ENCODE measurements at places on chromosomes 1 and 21.

GRCh38 chr1:241022366-241022765 is 334.6 kb downstream of the RGS7 start:
- DNase-seq, result no peak

DNA sequence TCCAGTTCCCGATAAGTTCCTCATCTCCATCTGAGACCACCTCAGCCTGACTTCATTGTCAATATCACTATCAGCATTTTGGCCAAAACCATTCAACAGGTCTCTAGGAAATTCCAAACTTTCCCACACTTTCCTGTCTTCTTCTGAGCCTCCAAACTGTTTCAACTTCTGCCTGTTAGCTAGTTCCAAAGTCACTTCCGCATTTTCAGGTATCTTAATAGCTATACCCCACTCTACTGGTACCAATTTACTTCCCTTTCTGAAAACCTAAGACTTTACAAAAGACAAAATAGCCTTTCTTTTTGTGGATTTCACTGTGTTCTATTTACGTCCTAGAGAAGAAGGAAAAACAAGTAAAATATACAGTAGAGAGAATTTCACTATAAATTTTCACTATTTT is 147.0 kb upstream of the FMN2 start:
- no peak for DNase-seq

DNA sequence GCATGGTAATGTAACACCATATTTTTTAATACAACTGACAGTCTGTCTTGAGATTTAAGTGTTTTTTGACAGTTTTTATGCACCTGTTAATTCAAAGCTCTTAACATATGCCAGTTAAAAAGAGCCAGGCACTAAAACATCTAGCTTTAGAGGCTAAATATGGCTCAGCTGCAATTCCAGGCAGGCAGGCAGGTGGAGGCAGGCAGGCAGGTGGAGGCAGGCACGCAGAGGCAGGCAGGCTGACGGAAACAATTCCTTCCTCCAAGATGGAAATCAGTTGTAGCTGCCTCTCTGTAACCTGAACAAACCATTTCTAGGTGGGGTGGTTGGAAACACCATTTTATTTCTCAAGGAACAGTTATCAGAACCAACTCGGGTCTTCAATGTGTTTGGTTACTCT is 51.2 kb downstream of the GORAB start:
- DNase-seq, result no peak

DNA sequence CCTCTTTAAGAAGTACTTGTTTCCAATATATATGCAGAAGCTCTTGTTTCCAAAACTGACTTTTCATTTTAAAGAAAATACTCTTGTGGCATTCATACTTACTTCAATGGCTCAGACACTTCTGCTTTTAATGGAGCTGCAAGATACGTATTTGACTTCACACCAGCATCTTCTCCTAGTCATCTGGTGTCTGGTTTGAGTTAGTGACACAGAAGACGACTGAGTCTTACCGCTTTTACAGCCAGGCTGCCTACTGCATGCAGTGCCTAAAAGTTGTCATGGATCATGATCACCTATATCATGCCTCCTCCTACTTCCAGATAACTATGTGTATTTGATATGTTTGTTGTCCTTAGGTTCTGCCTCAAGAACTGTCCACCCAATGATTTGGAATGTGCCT is 185.9 kb downstream of the TPR start:
- DNase-seq, result no peak

DNA sequence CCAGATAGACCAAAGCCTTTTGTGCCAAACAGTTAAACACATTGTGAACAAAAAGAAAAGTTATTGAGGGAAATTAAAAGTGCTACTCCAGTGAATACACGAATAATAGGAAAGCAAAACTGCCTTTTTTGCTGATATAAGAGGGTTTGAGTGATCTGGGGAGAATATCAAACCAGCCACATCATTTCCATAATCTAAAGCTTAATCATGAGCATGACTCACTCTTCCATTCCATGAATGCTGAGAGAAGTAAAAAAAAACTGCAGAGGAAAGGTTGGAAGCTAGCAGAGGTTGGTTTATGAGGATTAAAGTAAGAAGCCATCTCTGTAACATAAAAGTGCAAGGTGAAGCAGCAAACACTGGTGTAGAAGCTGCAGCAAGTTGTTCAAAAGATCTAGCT is 350.6 kb upstream of the NCAM2 start:
- no peak for DNase-seq

DNA sequence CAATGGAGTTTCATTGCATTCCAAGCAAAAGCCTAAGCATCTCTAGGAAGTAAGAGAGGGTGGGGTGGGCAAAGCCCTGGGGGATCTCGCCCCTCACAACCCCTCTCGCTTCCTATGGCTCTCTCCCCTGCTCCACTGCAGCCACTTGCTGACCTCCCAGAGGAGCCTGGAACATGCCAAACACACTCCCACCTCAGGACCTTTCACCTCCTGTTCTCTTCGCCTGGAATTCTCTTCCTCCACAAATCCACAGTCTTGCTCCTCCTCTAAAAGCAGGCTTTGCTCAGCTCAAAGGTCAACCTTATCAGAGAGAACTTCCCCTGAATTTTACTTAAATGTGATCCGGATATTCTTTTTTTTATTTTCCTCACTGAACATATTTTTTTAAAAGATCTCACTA is 20.9 kb upstream of the SRRM1 start:
- no peak for DNase-seq

DNA sequence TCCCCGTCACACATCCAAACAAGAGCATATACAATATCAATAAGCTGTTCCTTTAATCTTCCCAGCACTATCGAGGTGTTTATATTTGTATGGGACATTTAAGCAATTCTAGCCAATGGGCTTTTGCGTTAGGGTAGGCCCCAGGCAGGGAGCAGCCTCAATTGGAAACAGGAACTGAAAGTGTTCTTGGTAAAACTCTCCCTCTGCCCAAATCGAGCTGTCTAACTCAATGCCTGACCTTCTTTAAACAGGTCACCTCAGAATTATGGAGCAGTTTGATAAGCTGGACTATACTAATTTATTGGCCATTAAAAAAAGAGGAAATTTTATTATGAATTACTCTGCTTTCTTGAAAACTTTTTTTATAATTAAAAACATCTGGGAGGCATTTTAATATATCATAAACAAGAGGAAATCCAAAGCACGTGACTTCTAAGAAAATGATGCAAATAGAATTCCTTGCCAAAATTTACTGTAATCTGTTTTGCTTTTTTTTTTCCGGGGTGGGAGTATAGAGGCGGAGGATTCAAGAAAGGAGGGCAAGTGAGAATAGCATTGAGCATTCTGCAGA is 498.1 kb downstream of the LMO4 start:
- no peak for DNase-seq

- DNase-seq, result no peak
These were observed 24.9 kb downstream of the VAV3 start for GRCh38 chr1:107940017-107940577.

DNA sequence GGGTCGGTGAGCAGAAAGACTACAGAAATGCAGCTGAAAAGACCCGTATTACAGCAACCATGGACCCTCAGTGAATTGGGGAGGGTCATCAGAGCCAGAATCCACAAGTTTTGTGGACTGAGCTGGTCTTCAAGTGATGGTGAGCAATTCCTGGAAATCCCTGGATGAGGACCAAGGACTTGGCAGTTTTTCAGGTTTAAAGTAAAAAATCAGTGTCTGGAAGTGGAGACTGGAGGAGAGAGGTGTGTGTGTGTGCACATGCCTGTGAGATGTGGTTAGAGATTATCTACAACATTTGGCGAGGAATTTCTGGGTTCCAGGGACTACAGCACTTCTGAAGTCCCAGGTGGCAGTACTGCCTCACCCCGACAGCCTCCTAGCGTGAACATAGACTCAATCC is 56.4 kb downstream of the KIRREL1 start:
- DNase-seq, result no peak

GRCh38 chr1:84780000-84780716 is 89.9 kb upstream of the SSX2IP start:
- DNase-seq, result no peak

- DNase-seq, result no peak
These were observed 11.1 kb downstream of the EIF4G3 start for GRCh38 chr1:21165646-21166045.

DNA sequence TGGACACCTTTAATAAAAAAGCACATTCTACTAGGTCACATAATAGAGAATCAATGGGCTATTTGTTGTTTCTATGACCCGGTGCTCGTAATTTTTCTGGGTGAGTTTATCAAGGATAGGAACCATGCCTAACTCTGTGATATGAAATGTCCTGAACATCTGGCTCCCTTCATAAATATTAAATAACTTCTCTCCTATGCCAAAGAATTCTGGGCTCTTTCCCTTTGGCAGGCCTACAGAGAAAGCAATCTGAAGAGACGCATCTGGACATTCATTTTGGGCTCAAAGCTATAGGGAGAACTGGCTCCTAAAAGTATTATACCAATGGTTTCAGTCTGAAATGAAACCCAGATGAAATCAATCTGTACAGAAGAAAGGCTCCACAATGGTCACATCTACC is 38.8 kb upstream of the ANGPTL7 start:
- DNase-seq, result no peak

- no peak for DNase-seq
These were observed 40.2 kb downstream of the WNT9A start for GRCh38 chr1:227907439-227908015.

- DNase-seq, result no peak
These were observed 80.3 kb downstream of the TTC3 start for GRCh38 chr21:37153196-37153934.

DNA sequence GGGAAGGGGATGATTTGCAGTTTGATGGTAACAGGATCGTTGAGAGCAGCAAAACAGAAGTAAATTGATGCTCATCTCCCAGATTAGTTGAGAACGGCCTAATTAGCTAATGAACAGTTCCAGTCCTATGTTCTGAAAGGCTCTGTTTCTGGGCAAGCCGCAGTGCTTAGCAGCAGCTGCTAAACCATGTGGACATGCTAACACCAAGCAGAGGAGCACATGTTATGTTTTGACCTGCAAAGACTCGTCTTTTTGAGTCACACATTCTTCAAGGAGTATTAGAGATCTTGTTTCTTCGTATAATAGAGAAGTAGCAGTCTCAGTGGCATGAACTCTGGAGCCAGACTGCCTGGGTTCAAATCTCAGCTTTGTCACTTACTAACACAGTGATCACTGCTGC is 58.1 kb downstream of the CACNA1E start:
- DNase-seq, result no peak

DNA sequence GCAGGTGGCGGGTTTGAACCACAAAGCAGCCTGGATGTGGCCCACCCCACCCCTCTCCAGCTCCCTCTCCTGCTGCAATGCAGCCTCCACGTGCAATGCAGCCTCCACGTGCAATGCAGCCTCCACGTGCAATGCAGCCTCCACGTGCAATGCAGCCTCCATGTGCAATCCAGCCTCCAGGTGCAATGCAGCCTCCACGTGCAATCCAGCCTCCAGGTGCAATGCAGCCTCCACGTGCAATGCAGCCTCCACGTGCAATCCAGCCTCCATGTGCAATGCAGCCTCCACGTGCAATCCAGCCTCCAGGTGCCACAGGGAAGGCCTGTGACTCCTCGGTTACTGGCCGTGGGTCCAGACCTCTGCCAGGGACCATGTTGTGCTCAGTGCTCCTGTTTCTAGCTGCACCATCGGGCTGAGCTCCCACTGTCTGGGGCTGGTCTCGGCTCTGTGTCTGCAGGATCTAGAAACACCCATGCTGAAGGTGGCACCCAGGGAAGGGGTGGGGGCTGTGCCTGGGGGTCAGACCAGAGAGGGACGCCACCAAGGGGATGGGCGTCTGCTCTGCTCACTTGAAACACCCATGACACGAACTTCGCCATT is 11.9 kb upstream of the LRRC3 start:
- no peak for DNase-seq

GRCh38 chr1:6753320-6754140 is 31.7 kb upstream of the CAMTA1 start:
- no peak for DNase-seq

DNA sequence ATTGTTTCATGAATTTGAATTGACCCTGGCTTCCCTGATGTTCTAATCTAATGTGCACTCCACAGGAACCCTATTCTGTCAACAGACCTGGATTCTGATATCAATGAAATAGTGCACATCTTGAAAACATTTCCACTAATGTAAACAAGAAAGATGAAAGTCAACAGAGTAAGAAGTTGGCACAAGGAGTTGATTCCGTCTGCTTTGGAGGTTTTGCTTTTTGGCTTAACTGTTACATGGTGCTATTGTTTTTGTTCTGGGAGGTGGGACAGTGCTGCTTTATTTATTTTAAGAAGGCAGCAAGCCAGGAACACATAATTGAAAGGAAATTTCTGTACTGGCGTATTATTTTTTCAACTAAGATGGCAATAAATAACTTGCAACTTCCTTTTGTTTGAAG is 73.3 kb downstream of the LEPR start:
- no peak for DNase-seq

GRCh38 chr1:82503822-82504221 is 703.1 kb downstream of the ADGRL2 start:
- DNase-seq, result no peak

GRCh38 chr1:237998581-237998980 is 107.9 kb upstream of the ZP4 start:
- no peak for DNase-seq

- DNase-seq, result no peak
These were observed 5.8 kb upstream of the LAMC2 start for GRCh38 chr1:183180218-183180617.

Data from stimulated activated CD4-positive, alpha-beta T cell treated with anti-CD3 and anti-CD28 coated beads, Interleukin-4, amount 100 ng/mL, for 4 hours (primary cell).